ENCODE measurements at places on chromosomes 12 and 14. TPM values are rescaled to one million over a fixed set of nuclear protein-coding genes. Genes with fewer than 3 reads are reported as not detected.

The P3H3 gene
- total RNA-seq, result 1.3 TPM

The PTMS gene
- total RNA-seq, result 93.8 TPM

The CCDC196 gene
- not detected for total RNA-seq

The TEX52 gene
- not detected for total RNA-seq

The TMEM63C gene
- total RNA-seq, result 0.84 TPM

The DHRS2 gene
- 0.57 TPM for total RNA-seq

The CHFR gene
- 121 TPM for total RNA-seq

The TAS2R9 gene
- not detected for total RNA-seq

The TAS2R7 gene
- not detected for total RNA-seq

DNA sequence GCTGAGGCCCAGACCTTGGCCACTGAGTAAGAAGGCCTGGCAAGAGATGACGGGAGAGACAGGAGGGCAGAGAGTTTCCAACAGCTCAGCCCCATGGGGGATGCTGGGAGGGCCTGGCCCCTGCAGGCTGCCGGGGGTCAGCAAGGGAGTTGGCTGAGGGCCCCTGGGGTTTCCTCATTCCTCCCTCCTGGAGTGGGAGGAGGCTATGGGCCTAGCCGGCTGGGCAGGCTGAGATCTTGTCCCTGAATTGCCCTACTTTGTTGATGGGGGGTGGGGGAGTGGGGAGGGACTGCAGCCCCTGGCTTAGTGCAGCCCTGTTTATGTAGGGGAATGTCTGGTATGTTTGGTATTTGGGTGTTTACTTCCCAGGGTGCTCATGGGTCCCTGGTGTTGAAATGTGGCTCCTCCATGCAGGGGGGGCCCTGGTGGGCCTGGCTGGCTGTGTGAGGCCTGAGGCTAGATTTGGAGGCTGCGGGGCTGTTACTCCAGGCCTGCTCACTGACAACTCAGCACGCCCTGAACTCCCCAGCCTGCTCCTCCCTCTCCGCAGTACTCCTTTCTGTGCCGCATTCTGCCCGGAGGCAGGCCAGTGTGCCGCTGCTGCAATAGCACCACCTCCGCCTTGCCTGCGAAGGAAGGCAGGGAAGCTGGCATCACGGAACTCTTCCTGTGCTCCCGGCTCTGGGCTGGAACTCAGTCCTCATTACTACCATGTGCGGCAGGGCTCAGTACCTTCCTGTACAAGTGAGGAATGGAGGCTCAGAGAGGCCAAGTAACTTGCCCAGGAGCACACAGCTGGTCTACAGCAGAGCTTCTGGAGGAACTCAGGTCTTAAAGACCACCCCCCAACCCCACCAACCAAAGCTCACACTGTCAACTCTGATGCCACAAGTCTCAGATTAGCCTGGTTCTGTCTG lies 25.3 kb downstream of the JDP2 start:
- no peak for DNase-seq

DNA sequence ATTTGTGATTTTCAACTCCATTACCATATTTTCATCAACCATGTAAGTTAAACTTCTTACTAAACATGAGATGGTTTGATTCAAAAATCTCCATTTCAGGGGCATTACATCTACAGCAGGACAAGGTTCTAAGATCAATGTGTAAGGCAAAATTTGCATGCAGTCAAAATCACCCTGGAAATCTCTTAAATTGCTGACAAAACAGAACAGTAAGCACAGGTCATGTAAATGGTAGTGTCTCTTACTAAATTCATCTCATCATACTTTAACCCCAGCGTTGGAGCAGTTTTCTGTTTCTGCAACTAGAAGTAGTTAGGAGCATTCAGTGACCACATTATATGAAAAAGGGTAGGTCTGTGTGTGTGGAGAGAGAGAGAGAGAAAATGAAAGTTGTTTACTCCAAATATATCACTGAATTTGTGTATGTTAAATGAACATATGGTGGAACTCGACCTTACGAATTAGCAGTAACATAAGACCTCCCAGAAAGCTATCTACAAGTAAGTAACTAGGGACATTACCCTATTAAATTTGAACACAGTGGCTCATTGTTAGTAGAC lies 227.5 kb downstream of the SSPN start:
- DNase-seq, result no peak

DNA sequence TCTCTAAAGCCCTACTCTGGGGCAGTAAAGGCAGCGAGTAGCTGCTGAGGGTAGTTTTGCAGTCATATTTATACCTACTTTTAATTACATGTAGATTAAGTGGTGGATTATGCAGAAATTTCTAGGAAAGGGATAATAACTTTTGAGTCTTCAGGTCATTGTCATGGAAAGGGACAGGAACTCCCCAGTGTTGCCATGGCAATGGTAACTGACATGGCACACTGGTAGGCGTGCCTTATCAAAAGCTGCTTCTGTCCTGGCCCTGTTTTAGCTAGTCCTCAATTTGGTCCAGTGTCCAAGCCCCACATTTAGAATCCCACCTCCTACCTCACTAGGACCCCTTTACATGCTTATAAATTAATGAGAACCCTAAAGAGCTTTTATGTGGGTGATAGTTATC lies 303.1 kb downstream of the VRK1 start:
- DNase-seq, result no peak

GRCh38 chr14:33056213-33056612 lies 117.5 kb downstream of the NPAS3 start:
- DNase-seq, result no peak

- DNase-seq, result no peak
Observed at GRCh38 chr12:6318440-6318879, 8.0 kb downstream of the PLEKHG6 start.

GRCh38 chr12:132407451-132407961 lies 78.1 kb upstream of the GALNT9 start:
- no peak for DNase-seq

GRCh38 chr12:6370994-6371754 lies 4.2 kb downstream of the SCNN1A start:
- DNase-seq, result no peak

- no peak for DNase-seq
Observed at GRCh38 chr14:95155045-95155444, 2.3 kb downstream of the DICER1 start.

GRCh38 chr14:72644758-72645489 lies 249.0 kb downstream of the DPF3 start:
- no peak for DNase-seq

DNA sequence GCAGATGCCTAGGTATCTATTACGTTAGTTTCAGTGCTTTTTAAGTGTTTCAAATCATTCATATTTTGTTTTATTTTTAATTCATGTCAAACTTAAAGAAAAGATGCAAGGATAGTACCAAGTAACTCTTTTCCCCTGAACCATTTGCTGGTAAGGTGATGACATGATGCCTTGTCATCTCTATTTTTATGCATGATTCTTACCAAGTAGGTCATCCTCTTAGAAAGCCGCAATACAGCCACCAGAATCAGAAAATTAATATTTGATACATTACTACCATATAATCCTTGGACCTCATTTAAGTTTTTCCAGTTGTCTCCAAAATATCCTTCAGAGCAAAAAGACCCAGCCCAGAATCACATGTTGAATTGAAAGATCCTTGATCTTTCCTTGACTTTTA lies 22.3 kb downstream of the ATP5MC2 start:
- DNase-seq, result no peak

GRCh38 chr14:91235841-91236240 lies 8.7 kb downstream of the GPR68 start:
- DNase-seq, result no peak

- no peak for DNase-seq
Observed at GRCh38 chr12:117878605-117879004, 90.2 kb downstream of the KSR2 start.

All from natural killer cell treated with Interleukin-12 subunit alpha and Interleukin-12 subunit beta and Interleukin-15 and Interleukin-18, amount 100 ng/mL, for 72 hours (primary cell).